CD8-positive, alpha-beta memory T cell (primary cell): ENCODE measurements at places on chromosomes 1 and 21. TPM values are rescaled to one million over a fixed set of nuclear protein-coding genes. Genes with fewer than 3 reads are reported as not detected.

DNA sequence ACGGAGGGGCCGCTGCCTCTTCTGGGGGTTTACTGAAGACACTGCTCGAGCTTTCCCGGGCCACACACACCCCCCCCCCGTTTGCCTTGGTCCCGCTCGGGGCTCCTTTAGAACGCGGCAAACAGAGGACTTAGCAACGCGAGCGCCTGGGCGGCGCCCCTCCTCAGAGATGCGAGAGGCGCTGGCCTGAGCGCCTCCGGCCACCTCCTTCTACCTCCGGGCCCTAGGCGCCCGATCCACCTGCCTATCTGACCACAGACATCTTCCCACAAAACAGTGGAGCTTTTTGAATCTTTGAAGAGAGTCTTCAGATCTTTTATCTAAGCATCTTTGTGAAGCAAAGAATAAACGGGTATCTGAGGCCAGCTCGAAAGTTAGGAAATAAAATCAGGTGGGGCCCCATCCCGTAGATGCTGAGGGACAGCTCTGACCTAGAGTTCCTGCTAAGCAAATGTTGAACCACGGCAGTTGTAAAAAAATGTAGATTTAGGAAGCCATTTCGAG is 436 bp upstream of the TTLL7 start:
- no peak for DNase-seq

The SLC30A2 gene
- not detected for total RNA-seq

The CBR3 gene
- 7.9 TPM for total RNA-seq

DNA sequence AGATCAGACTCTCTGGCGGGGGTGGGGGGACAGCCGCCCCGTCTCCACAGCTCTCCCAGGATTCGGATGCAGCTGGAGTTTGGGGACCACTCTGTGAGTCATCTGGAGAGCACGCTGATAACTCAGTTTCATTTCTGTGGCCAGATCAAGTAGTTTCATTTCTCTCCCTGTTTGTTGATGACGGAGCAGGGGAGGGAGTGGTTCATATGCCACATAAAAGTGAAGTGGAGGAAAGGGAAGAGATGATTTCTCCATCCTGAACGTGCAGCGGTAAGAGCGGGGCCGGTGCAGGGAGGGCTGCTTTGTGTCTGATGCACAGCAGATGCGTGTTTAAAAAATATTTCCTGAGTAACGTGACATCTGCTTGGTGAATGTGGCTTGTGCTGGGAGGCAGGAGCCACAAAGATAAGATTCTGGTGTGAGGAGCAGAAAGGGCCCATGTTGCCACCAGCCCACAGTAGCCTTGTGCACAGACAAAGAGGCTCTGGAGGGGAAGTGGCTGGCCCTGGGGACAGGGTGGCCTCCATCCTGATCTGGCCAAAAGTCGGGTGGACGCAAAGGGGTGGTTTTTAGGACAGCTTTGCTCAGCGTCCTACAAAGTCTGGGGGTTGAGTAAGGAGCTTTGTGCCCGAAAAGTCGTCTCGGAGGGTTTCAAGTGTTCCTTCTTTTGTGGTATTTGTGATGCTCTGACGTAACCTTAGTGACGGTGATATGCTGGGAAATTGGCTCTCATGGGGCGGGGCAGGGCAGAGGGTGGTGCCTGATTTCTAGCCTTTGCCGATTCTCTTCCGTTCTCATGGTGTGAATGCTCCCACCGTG is at the start of gene MX2:
Gene MX2 (plus strand): TSS at position 242 of the 819 bp plus-strand sequence. CDS start 14,880 bp downstream, outside the sequence.
- peak; percentile 90 for DNase-seq

The CATSPERE gene
- total RNA-seq, result 0.68 TPM

DNA sequence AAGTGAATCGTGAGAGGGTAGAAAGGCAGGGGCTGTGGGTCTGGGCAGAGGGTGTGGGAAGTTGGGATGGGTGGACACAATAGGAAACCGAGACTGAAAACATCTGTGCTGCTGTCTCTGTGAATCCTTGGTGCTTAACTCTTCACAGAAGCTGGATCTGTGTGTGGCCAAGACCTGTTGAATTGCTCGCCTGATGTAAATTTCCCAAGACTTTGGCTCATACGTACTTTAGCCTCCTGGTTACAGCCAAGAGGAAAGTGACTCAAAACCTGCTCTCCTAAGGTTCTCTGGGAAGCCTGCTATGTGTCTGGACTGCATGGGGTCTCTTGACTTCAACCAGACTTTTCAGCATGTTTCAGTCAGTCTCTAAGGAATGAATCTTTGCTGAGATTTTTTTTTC is 270.3 kb downstream of the RWDD3 start:
- no peak for DNase-seq
